ENCODE measurements at places on chromosomes 2 and 18. TPM values are rescaled to one million over a fixed set of nuclear protein-coding genes. Genes with fewer than 3 reads are reported as not detected.

The TTC32 gene
- 9.6 TPM for total RNA-seq

The NEU2 gene
- not detected for total RNA-seq

The TPGS2 gene
- total RNA-seq: 203 TPM

The KLHL29 gene
- 39.6 TPM for total RNA-seq

The GREB1 gene
- 8.1 TPM for total RNA-seq

DNA sequence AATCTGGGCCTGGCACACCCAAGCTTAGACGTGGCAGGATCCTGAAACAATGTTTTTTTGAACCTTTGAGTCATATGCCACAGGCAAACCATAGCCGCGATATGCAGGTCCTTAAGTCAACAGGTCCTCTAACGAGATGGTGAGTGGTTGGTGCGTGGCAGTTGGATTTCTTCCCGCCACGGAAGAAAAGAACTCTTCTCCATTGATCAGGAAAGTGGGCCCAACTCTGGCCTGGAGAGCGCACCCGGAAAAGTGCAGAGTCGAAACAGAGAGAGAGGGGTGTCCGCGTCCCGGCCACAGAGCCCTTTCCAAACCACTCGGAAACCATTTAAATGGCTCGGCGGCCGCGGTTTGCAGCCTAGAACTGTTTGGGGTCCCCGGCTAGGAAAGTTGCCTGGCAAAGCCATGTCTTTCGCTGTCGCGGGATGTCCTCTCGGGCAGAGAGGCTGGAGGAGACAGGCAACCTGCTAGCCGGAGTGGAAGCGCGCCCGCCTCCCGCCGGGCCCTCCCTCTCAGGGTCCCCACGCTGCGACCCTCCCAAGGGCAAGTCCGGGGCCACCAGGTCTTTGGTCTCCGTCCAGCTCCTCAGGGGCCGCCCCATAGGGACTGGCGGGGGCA is 777 bp downstream of the GALNT3 start:
- DNase-seq: no peak

- DNase-seq: no peak
These were observed 529.5 kb upstream of the CDH2 start for GRCh38 chr18:28706397-28706796.

GRCh38 chr2:20507166-20507692 is 60.4 kb downstream of the RHOB start:
- DNase-seq: no peak

GRCh38 chr2:10447895-10448575 is at the start of gene ODC1:
TSS of gene ODC1 (minus strand) at chr2:10448327. CDS start at chr2:10445032, 3,295 bp downstream.
- peak; percentile 94 for DNase-seq
